ENCODE measurements at places on chromosomes 16 and 17. TPM values are rescaled to one million over a fixed set of nuclear protein-coding genes. Genes with fewer than 3 reads are reported as not detected.

Gene ACSF3
- 38.6 TPM for total RNA-seq

DNA sequence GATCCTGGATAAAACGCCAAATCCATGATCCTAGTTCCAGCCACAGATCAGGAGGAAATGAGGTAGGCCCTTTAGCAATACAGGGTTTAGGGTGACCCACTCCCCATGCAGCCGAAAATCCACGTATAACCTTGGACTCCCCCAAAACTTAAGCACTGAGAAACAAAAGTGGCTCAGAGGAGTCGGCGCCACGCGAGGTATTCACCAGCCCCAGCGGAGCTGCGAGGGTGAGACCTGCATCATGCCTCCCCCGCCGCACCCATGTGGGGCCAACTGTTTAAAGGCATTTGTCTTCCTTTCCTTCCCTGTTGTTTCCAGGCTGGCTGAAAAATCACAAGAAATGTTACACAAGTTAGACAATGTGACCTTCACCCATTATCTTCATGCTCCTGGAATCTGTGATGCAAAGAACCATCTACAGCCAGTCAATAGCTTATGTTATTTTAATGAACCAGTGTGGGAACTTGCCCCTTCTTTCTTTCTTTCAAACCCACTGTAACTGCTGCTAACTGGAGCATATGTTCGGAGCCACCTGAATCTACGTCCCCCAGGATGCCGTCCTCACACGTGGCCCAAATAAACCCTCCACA lies 98.2 kb upstream of the METRNL start:
- no peak for DNase-seq

Gene KIF2B
- total RNA-seq, result not detected

- DNase-seq, result no peak
Measured at GRCh38 chr17:82593590-82594087, 54.6 kb downstream of the WDR45B start.

DNA sequence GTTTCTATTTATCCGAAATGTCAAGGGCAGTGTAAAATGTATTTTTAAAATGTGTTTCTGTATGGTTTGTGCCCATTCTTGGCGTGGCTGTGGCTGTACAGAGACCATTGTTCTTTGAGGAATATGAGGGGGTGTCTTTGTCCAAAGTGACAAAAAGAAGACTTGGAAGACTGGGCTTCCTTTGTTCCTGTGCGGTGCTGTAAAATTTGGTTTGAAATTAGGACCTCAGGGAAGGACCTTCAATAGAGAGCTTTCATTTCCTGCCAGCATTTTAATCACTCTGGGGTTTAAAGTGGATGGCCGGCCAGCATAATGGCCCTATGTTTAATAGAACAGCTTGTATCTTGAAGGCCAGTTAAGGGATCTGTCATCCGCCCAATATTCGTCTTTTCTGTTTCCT lies 190.1 kb upstream of the TBX2 start:
- DNase-seq, result no peak

DNA sequence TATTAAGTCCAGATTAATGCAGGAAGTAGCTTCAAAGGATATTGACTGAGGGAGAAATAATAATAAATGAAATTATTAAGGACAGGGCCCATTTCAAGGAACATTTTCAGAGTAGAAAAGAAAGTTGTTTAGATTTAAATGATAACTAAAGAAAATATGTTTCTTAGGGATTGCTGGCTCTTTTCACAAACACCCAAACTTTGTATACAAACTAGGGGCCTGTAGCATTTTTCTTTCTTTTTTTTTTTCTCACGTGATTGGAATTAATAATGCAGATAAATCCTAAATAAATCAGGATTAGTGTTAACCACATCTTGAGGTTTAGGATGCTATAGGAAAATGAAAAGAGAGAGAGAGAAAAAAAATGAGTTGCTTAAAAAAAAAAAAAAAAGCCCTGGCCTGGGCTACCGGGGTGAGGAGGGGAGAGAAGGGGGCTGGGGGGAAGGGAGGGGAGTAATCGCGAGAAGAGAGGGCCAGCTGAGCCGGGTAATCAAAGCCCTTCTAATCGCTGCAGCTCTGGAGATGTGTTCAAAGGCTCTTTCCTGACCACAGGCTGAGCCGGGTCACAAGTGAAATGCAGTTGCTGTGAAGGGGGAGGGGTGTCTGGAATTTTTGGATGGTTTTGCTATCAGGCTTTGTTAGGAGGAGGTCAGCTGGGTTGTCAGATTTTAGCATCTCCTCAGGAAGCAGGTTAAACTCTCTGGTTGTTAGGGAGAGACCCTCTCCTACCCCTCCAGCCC lies 104.6 kb upstream of the ZFHX3 start:
- no peak for DNase-seq

Gene AOC3
- total RNA-seq, result 1.4 TPM

DNA sequence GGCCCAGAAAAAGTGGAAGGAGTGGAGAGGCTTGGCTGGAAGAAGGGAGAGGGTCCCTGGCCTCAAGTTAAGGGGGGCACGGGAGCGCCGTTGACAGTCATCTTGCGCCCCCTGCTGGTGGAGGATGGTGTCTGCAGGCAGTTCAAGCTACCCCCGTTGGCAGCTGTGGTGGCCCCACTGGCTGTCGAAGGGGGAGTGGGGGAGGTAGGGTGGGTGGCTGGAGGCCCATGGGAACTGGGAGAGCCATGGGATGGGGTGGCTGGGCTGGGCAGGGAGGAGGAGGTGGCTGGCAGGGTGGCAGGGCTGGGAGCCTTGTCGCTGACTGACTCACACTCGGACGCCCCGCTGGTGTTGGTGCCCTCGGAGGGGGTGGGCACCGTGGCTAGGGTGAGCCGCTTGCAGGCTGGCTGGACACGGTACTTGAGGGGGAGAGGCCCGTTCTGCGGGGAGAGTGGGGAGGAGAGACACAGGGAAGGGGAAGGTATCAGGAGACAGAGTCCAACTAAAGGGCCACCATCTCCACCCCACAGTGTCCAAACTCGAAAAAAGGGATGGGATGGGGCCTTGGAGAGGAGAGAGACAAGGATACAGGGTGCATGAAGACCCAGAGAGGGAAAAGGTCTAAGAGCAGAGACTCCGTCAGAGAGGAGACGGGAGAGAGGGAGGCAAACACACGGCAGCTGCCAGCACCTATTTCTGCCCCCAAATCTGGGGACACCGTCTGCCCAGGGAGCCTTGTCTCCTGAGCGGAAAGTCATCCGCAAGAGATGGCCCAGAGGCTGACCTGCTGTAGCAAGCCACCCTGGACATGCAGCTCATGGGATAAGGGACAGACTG lies 5.2 kb downstream of the CISD3 start:
- DNase-seq, result peak; percentile 82

Gene ELMO3
- 8.0 TPM for total RNA-seq

DNA sequence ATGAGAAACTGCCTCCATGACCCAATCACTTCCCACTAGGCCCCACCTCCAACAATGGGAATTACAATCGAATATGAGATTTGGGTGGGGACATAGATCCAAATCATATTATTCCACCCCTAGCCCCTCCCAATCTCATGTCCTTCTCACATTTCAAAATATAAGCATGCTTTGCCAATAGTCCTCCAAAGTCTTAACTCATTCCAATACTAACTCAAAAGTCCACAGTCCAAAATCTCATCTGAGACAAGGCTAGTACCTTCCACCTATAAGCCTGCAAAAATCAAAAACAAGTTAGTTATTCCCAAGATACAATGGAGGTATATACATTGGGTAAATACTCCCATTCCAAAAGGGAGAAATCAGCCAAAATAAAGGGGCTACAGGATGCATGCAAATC lies 12.9 kb downstream of the CLEC10A start:
- DNase-seq, result no peak

- no peak for DNase-seq
Measured at GRCh38 chr17:66515974-66516373, 213.6 kb downstream of the PRKCA start.

Gene IRX6
- total RNA-seq, result not detected

GRCh38 chr16:29852654-29853053 lies 10.4 kb downstream of the CDIPT start:
- DNase-seq, result no peak
